ENCODE measurements at places on chromosomes 12 and 14.

DNA sequence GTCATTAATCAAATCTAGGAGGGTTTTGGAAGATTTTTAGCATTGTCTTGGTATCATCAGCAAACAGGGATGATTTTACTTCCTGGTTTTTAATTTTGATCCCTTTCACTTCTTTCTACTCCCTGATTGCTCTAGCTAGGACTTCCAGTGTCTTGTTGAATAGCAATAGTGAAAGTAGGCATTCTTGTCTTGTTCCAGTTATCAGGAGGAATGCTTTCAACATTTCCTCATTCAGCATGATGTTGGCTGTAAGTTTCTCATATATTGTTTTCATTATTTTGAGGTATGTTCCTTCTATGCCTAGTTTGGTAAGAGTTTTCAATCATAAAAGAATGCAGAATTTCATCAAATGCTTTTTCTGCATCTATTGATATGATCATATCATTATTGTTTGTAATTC is 244.2 kb upstream of the CLEC14A start:
- no peak for DNase-seq

- DNase-seq = no peak
Observed at GRCh38 chr14:103392572-103392971, 7.4 kb downstream of the MARK3 start.

- no peak for DNase-seq
Observed at GRCh38 chr12:121748218-121748570, 35.6 kb downstream of the TMEM120B start.

- no peak for DNase-seq
Observed at GRCh38 chr12:99195474-99195873, 452.1 kb upstream of the GARIN6 start.

DNA sequence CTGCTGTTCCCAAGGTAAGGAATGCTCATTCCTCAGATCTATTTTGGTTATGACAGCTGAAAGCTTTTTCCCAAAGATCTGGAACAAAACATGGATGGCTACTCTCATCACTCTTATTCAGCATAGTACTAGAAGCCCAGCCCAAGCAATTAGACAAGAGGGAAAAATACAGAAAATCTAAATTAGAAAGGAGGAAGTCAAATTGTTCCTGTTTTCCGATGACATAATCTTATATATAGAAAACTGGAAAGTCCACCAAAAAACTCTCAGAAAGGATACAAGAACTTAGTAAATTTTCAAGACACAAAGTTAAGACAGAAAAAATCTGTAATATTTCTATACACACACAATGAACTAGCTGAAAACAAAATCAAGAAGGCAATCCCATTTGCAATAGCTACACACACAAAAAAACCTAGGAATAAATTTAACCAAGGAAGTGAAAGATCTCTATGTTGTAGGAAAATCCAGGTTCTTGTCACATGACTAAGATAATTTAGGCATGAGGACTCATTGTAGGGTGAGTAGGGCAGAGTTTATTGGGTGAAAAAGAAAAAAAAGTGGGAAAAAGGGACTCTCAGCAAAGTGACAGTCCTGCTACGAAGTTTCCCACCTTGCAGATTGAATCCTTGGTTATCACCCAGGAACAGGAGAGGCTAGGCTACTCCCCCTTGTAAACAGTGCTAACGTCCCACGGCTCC is 28.6 kb upstream of the KLRB1 start:
- no peak for DNase-seq

GRCh38 chr14:23093104-23093503 is 1.8 kb downstream of the ACIN1 start:
- DNase-seq = no peak

- DNase-seq = no peak
Observed at GRCh38 chr12:48765753-48766162, 23.1 kb downstream of the ADCY6 start.

DNA sequence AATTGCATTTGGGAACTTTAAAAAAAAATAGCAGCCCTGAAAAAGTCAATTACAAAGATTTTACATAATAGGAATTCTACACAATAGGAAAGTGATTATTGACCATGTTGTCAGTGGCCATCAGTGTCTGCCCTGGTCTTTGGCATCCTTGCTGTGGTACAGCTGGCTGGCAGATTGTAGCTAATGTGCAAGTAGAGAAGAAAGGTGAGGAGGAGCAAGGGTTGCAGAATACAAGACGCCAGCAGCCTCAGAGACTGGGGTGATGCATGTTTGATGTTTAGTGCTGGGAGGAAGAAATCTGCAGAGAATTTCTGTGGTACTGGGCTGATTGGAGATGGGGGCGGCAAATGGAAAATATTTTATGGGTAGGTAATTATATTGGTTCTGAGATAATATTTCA is 322.9 kb downstream of the TMEM117 start:
- DNase-seq = no peak

GRCh38 chr12:47216150-47216677 is 136.5 kb upstream of the AMIGO2 start:
- DNase-seq = no peak

DNA sequence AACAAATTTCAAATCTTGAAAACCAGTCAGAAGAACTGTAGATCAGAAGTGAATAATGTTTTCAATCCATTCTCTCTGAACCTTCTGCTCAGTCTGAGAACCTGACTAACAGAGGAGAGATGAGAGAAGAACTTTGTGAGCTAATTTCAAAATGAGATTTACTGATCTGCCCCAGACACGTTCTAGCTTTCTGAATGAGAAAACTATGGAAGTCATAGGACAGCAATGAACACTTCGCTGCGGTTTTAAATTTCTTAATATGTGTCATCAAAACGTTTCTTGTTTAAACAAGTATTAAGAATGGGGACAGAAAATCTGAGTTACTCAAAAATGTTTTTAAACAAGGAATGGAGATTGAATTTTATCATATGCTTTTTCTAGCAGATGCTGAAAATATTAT is 66.6 kb upstream of the FAR2 start:
- DNase-seq = no peak

GRCh38 chr12:11162502-11162901 is 8.5 kb upstream of the SMIM10L1 start:
- DNase-seq = no peak

Measured in GM04503 (cell line).